ENCODE measurements at places on chromosomes 12 and 14.
A peak's percentile ranks its signal among the peaks of the same experiment; 100 is the strongest.

- no peak for DNase-seq
These were observed 872.9 kb downstream of the TMTC2 start for GRCh38 chr12:83559650-83560049.

GRCh38 chr12:48525332-48525731 is at the start of gene OR8S1:
Gene OR8S1, plus strand, starts transcription at chr12:48525632. Its CDS starts 0 bp downstream, at chr12:48525632.
- no peak for DNase-seq

DNA sequence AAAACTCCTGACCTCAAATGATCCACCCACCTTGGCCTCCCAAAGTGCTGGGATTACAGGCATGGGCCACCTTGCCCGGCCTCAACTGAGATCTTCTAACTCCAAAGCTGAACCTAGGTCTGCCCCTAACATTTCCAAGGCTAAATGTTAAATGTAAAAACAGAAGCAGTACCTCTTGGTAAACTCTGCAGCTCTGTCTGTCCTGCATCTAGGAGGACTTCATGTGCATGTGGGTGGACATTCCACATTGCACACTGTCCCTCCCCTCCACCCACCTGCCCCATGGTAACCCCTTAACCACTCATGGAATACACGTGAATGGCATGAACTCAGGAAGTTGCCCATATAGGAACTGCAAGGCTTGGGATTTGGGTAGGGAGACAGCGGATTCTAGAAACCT is 33.1 kb downstream of the SNX6 start:
- DNase-seq = no peak

GRCh38 chr12:117884161-117884560 is 84.6 kb downstream of the KSR2 start:
- DNase-seq = no peak

DNA sequence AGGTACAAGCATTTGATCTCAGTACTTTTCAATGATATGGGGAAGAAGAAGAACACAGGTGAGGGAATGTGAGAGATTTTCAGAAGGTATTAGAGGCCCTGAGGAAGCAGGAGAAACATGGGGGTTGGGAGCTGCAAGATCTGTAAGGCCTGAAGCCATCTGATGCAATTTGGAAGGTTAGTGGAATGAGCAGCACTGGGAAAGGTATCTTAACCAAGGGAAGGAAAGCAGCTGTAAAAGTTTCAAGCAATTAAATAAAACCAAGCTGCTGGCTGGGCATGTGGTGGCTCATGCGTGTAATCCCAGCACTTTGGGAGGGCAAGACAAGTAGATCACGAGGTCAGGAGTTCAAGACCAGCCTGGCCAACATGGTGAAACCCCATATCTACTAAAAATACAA is 104.4 kb upstream of the PARP11 start:
- DNase-seq = no peak

- DNase-seq = no peak
These were observed 30.0 kb downstream of the ALX1 start for GRCh38 chr12:85310025-85310424.

GRCh38 chr12:53046655-53047220 is 3.1 kb upstream of the TNS2 start:
- DNase-seq = peak; percentile 91

DNA sequence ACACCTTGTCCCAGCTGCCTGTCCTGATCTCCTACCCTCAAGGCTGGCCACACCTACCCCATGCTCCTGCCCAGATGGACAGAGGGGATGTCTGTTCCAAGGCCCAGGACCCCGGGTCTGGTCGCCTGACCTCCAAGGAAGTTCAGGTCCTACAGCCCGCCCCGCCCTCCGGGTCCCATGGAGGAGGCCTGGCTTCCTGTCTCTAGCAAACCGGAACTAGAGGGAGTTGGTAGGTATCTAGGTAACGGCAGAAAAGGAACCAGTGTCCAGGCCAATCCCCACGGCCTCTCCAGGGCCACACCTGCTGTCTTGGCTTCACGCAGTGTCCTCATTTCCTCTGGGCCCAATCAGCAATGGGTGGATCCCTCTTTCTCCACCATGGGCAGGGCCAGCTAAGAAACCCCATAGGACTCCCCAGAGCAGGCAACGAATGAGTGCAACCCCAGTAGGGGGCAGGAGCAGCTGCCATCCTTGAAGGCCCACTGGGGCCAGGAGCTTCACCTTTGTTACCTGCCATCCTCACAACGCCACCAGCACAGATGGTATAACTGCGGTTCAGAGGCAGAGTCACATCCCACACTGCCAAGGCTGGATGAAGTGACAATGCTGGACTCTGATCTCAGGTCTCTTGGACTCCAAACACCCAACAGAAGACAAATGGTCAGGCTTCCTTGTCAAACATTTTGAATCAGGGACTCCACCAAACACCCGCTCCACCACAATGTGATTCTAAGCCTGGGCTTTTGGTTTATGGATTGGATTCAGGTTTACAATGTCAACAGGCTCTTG is 25.1 kb upstream of the RPLP0 start:
- DNase-seq = no peak

- DNase-seq = no peak
These were observed 12.3 kb upstream of the DACT1 start for GRCh38 chr14:58625438-58625837.

DNA sequence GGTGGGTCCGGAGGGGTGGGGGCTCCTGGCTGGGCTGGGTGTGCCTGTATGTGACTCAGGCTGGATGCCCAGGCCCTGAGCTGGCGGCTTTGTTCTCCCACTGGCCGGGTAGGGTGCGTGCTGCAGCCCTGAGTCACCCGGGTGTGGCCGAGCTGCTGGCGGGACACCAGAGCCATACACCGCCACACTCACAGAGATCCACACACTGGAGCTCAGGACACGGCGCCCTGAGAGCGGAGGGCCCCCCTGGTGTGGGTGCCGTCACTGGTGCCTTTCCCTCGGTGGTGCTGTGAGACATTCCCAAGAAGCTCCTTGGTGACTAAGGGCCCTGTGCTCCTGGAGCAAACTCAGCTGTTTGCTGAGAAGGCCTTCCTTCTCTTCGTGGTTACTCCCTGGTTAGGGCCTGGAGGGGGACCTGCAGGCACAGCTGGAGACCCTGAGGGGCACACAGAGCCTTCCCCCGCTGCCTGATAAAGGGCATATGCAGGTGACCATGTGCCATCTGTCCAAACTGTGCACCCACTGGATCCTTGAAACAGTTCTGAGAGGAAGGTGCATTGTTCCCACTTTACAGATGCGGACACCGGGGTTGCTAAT is 44.3 kb downstream of the KRT80 start:
- DNase-seq = peak; percentile 99

DNA sequence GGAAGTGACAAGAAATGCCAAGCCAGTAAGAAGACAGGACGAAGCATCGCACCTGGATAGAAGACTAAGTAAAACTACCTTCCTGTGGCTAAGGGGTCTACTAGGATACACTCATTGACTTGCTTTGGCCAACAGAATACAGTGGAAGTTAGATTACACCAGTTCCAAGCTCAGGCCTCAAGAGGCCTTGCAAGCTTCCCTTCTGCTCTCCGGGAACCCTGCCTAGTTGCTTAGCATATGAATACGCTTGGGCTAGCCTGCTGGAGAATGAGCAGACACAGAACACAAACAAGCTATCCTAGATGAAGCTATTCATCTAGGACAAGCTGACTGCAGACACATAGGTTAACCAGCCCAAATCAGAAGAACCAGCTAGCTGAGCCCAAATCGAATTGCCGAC is 97.0 kb downstream of the DPF3 start:
- DNase-seq = no peak

DNA sequence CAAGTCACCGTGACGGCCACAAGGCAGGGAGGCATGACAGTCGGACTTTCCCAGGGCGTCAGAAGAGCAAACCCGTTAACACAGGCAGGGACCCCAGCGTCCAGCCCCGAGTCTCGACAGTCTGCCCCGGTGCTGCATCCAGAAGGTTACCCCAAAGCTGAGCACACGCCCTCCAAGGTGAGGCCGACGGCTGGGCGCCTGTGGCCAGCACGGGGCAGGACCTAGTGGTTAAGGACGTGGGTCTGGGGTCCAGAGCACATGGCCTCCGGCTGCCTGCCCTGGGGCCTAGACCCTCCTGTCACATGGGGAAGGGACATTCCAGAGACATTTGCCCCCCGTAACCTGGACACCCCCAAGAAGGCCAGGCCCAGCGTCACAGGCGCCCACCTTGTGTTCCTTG is 29.7 kb upstream of the BTBD6 start:
- no peak for DNase-seq

DNA sequence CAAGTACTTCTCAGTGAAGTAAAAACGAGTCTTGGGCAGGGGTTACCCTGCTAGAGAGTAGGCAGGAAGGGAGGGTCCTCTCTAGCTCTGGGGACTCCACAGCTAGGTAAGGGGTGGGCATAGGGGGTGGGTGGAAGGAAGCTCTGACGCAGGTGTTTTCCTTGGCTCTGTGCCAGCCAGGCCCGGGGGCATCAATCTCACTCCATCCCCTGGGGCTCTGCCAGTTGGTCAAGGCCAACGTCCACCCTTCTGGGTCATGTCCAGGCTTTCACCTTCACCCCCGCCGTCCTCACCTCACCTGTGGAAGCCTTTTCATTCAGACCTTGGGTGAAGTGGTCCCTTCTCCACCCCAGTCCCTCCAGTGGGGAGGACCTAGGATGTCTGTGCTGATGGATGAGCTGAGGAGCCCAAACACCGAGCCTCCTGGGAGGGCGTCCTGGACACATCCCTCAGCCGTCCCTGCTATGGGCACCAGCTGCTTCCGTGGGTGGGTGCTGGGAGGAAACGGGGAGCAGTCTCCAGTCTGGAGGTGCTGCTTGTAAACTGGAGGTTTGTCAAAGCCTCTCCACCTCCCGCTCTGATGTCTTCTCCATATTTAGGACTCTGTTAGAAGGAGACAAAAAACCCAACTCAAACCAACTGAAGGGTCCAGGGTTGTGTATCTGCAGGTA is 71.5 kb upstream of the SFSWAP start:
- DNase-seq = no peak

DNA sequence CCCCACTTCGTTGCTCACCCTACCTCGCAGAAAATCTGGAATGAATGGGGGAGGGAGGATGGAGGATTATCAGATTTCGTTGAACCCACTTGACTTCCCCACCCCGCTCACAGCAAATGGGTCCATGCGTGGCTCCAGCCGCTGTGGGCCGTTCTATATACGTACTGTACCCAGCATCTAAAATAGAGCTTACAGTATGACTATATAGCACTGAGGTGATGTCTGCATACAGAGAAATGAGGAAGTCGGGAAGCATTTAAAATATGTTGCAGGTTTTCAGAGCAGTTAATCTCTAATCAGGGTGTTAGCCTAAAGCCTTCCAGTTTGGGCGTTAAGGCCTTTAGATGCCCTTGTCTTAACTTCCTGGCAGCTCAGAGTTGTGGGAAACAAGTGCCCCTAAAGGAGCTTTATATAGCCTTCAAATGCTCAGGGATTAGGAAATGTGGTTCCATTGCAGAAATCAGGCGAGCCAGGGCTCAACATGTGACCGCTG is 1.4 kb downstream of the BICDL1 start:
- no peak for DNase-seq

DNA sequence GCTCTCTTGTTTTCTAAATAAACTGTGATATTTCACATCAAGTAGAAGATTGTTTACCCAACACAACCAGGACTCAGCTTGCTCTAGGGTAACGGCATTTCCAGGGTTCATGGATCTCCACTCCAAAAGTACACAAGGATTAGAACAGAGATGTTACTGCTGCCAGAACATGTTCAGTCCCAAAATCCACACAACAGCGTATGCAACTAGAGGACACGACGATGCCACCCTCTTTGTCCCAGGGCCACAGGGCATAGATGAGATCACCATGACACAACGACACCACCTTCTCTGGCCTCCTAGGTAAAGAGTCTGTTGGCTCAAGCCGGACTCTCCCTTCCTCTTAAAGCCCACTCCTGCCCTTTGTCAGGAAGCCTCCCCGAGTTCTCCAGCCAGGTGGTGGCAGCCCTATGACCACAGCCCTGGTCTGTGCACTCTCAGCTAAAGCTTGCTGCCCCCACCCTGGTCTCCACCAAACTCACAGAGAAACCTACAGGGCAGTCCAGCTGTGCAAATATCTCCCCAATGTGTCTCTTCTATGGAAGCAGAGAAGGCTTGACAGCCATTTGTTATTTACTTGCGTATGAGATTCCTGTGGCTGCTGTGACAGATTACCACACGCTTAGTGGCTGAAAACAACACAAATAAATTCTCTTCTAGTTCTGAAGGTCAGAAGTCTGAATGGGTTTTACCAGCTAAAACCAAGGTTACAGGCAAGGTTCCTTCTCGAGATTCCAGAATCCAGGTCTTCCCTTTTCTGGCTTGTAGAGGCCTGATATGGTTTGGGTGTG is 10.3 kb downstream of the CLMN start:
- DNase-seq = no peak

DNA sequence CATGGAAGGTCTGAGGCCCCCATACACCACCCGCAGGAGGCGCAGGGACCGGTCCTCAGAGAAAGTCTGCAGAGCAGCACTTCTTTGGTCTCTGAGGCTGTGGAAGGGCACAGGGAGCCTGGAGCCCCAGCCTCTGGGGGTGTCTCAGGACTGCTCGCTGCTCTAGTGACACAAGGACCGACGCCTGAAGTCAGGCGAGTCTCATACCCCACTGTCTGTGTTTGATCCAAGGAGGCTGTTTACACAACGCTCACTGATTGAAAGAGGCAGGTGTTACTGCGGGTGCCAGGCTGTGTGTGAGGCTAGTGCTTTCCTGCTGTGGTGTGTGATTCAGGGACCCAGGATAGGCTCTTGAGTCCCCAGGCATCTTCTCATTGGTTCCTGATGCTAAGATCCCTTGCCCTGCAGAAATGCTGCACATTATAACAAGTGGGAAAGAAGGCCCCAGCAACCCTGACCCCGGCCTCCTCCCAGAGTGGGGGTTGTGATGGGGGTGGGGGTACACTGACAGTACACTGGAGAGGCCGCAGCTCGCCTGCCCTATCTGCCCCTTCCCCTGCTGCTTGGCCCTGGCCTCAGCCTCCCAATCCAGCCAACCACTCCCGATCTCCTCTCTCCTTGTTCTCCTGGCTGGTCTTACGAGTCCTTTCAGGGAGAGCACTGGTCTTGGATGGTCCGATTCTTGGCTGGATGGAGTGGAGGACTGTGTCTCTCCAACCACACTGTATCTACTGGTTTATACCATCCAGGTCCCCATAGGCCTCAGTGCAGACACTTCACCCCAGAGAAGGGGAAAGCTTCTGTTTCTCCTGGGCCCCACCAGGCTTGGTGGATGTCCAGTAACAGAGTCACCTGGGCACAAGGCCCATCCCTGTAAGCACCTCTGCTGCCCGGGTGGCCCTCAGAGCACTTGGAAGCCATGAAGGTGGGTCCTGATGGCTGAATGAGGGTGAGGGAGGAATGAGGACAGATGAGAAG is 6.6 kb downstream of the CACNA2D4 start:
- DNase-seq = no peak

DNA sequence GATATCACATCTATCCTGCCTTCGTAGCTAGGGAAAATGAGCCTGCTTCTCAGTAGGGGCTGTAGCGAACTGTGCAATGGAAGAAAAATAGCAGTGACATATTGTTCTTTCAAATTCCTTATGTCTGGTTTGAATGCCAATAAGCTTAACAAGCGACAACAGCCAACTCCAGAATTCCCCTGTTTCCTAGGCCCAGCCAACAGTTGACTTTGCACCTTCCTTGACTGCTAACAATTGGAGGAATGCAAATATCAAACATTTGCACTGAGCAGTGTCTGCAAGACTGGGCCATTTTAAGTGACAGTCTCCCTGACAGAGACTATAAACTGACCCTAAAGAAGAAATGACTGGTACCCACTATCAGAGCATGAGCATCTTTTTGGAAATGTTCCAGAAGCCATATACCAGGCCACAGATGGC is 12.0 kb upstream of the SERPINA1 start:
- no peak for DNase-seq
